ENCODE measurements at places on chromosomes 4 and X. TPM values are rescaled to one million over a fixed set of nuclear protein-coding genes. Genes with fewer than 3 reads are reported as not detected.

ZNF185 gene
- 23.3 TPM for total RNA-seq

PLCXD1 gene
- total RNA-seq, result 20.5 TPM

CFAP299 gene
- not detected for total RNA-seq

SPANXD gene
- total RNA-seq, result not detected

PHEX gene
- total RNA-seq, result 0.60 TPM

MAOA gene
- total RNA-seq, result 39.1 TPM

GRCh38 chrX:96455078-96455477 lies 229.6 kb upstream of the DIAPH2 start:
- DNase-seq, result no peak

DNA sequence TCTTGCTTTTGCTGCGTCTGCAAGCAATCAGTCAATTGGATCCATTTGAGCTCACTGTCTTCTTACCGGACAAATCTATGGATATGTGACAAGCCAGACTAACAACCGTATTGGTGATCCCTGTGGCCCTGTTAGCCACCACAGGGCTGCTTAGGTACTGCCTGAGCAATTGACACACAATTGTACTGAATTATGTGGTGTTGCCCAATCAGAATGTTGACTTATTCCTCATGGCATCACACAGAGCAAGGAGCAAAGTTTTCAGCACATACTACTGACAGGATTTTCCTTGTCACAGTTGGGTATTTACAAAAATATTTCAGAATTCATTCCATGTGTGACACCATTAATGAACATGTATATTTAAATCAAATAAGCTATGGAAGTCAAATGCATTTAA lies 41.3 kb upstream of the XAGE1B start:
- DNase-seq, result no peak

GRCh38 chr4:45229206-45229605 lies 502.9 kb upstream of the GNPDA2 start:
- DNase-seq, result no peak

DNA sequence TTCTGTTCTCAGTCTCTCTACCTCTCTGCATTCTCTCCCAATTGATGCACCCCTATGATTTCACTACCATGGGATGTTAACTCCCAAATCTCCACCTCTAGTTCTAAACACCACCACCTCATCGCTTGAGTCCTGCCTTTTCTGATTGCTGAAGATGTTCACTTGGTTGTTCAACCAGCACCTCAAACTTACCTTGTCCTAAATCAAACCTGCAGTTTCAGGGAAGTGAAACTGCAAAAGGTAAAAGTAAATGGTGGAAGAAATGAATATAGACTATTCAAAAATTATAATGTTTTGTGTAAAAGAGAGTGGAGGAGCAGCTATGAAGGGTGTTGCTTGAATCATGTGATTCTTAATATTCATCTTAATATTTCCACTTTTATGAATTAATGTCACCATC lies 91.0 kb downstream of the PDE5A start:
- no peak for DNase-seq

- DNase-seq, result no peak
Measured at GRCh38 chr4:183626168-183626567, 32.8 kb downstream of the RWDD4 start.

- no peak for DNase-seq
Measured at GRCh38 chrX:418927-419729, 32.4 kb upstream of the PPP2R3B start.

- peak; percentile 69 for DNase-seq
Measured at GRCh38 chr4:1752284-1753041, 31.1 kb downstream of the TACC3 start.

GRCh38 chr4:155187989-155188388 lies 20.4 kb upstream of the NPY2R start:
- no peak for DNase-seq

GRCh38 chrX:16718824-16719333 lies 533 bp upstream of the SYAP1 start:
- DNase-seq, result no peak

DNA sequence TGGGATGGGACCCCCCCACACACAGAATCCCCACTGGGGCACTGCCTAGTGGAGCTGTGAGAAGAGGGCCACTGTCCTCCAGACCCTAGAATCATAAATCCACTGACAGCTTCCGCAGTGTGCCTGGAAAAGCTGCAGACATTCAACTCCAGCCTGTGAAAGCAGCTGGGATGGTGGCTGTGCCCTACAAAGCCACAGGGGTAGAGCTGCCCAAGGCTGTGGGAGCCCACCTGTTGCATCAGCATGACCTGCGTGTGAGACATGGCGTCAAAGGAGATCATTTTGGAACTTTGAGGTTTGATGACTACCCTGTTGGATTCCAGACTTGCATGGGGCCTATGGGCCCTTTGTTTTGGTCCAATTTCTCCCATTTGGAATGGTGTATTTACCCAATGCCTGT lies 22.3 kb downstream of the AIMP1 start:
- no peak for DNase-seq

DNA sequence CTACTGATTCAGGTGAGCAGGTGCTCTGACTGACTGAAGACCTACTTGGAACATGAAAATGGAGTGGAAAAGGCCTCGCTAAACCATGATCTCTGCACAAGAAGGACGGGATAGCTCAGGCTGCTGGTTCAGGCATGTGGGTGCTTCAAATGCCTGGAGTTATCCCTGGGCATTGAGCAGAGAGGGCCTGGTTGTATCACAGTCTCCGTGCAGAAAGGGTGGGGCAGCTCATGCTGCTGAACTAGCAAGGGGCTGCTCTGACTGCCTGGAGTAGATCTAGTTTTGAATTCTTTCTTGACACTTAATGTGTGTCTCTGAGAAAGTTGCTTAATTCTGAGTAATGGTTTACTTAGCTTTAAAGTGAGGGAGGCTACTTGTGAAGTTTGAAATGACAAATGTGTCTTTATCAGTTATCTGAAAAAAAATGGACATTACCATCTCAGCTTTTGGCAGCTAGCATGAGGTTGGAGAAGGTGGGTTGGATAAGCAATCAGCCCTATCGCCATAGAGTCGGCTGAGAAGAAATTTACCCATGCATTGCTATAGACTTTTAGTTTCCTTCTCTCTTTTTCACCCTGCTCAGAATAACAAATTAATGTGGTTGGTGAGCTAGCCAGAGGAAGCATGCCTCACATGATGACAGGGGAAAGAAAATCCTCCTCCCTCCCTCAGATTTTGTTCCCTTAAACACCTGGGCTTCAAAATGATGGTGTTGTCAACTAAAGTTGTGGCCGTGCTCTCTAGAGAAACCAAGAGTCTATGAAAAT lies 832.4 kb downstream of the STIM2 start:
- DNase-seq, result no peak
